ENCODE measurements at places on chromosomes 7 and 10.
A peak's percentile ranks its signal among the peaks of the same experiment; 100 is the strongest.

- no peak for DNase-seq
Observed at GRCh38 chr7:45659496-45660139, 85.5 kb downstream of the ADCY1 start.

- peak; percentile 25 for DNase-seq
Observed at GRCh38 chr7:8177109-8177933, 84.6 kb downstream of the ICA1 start.

DNA sequence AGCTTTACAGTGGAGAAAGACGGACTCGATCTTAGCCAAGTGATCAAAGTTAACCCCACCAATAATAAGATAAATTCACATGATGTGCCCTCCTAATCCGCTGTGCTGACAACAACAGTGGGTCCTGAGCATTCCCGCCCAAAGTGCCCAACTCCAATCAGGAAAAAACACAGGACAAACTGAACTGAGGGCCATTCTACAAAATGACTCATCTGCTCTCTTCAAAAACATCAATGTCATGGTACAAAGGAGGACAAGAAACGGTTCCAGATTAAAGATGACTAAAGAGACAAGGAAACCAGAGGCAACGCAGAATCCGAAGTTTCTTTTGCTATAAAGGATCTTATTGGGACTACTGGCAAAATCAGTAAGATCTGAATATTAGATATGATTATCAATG is 79.4 kb downstream of the CTBP2 start:
- DNase-seq = no peak

- no peak for DNase-seq
Observed at GRCh38 chr10:24254180-24254579, 45.2 kb downstream of the KIAA1217 start.

DNA sequence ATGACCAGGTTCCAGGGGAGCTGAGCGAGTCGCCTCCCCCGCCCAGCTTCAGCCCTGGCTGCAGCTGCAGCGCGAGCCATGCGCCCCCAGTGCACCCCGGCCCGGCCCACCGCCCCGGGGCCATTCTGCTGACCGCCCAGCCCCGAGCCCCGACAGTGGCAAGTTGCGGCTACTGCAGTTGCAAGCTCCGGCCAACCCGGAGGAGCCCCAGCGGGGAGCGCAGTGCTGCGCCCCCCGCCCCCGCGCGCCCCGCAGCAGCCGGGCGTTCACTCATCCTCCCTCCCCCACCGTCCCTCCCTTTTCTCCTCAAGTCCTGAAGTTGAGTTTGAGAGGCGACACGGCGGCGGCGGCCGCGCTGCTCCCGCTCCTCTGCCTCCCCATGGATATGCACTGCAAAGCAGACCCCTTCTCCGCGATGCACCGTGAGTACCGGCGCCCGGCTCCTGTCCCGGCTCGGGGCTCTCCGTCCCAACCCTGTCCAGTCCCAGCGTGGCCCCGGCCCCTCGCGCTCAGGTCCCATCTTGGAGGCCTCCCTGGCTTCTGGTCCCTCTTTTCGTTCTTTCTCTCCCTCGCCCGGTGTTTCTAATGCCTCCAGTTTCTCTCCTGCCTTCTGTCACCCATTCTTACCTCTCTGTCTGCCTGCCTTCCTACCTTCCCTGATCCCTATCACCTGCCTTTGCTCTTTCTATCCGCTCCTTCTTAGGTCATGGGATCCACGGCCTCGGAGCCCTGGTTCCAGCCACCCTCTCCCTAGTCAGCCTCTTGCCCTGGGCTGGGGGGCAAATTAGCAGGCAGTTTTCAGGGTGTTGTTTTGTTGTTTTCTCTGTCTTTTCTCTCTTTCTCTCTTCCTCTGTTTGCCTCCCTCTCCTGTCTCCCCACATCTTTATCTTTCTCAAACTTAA is 751 bp downstream of the PAX2 start:
- DNase-seq = no peak

GRCh38 chr7:135620980-135621850 is 41.1 kb upstream of the STMP1 start:
- peak; percentile 79 for DNase-seq

DNA sequence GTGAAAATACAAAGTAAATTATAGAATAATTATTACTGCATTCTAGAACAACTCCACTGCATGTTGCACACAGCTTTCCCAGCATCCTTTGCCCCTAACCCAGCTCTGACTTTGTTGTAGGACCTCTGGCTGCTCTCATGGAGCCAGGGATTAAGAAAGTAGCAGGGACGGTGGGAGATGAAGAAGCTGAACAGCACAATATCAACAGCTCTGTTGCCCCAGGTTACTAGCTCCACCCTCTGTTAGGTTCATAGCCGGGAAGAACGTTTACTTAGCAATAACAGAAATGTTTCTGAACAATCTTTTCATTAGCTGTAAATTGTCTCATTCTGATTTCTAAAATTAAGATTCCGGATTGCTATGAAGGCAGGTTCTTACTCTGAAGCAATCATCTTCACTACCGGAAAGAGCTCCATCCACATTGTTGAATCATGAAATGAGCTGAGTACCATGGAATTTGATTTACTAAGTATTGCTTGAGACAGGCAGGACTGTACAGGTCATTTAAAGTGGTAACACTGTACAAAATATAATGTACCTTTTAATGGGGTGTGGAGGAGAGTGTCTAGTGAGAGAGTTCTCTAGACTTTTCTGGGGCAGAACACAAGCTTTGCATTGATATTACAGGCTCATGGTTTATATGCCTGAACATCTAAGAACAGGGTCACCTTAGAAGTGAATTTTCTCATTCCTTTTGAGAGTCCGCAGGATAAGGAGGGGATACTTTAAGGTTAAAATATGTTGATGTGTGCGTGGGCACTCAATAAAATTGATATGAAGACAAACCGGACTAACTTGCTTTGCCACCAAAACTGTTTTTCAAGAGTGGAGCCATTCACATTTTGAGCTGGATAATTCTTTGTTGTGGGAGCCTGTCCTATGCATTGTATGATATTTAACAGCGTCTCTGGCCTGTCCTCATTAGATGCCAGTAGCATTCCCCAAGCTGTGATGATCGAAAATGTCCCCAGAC is 20.8 kb upstream of the RAB18 start:
- no peak for DNase-seq

- no peak for DNase-seq
Observed at GRCh38 chr7:69593511-69593910, 4.8 kb upstream of the AUTS2 start.

GRCh38 chr10:54665095-54665494 is 135.9 kb downstream of the PCDH15 start:
- no peak for DNase-seq

All from hematopoietic multipotent progenitor cell treated with erythropoietin and hydrocortisone succinate and interleukin-3 and kit ligand, for 17 days (in vitro differentiated cells).